ENCODE measurements at places on chromosomes 1 and 21.

DNA sequence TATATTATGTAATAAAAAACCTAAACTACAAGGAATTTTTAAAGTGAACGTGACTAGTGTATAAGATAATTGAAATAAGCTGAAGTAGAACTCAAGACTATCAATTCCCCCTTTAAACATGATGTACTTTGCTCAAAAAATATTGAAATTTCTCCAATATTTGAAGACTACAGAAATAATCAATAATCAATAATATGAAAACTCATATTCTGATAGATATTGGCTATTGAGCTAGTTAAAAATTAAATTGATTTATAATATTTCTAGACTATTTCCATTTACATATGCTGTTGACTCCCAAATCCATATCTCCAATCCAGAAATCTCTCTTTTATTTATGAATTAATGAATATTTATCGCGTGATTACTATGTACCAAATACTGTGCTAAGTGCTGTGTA lies 133.2 kb downstream of the USH2A start:
- DNase-seq: no peak

- DNase-seq: peak; percentile 65
Observed at GRCh38 chr1:20037877-20038276, 32.1 kb upstream of the PLA2G5 start.

DNA sequence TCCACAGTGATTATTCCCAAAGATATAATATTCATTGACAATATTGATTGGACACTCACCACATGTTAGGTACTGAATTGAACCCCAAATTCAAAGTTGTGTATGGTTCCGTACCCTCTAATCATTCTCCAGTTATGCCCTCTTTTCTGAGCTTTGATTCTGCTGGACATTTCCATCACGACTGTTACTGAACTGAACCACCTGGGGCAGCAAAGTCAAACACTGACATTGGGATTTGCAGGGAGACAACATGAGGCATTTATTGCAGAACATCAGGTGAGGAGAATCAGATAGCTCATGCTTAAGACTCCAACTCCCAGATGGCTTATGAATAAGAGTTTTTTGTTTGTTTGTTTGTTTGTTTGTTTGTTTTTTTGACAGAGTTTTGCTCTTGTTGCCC lies 420.9 kb downstream of the DISC1 start:
- DNase-seq: no peak

DNA sequence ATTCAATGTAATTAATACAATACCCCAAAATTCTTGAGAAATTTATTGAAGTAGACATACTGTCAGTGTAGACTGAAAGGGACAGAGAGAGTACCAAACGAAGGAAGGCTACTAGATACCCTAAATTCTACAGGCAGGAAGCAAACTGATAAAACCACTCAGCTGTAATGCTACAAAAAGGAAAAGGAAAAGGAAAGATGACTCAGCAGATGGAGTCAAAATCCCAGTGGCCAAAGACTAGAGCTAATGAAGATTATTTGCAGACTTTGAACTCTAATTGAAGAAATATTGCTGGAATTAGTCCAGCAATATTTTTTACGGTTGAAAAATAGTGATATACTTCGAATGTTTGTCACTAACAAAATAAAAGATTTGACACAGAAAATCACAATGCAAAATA lies 671.9 kb downstream of the BRINP3 start:
- DNase-seq: no peak

- no peak for DNase-seq
Observed at GRCh38 chr1:47415728-47416318, at the start of gene FOXE3. Gene FOXE3 (plus strand): TSS chr1:47416285. CDS start chr1:47416316, 31 bp downstream.

GRCh38 chr1:36328088-36328480 lies 4.6 kb upstream of the EVA1B start:
- no peak for DNase-seq
